ENCODE measurements at places on chromosomes 6 and 20.

- no peak for DNase-seq
Observed at GRCh38 chr6:38239719-38240451, 399.8 kb downstream of the BTBD9 start.

- no peak for DNase-seq
Observed at GRCh38 chr6:28474441-28475219, 31.3 kb upstream of the ZSCAN23 start.

DNA sequence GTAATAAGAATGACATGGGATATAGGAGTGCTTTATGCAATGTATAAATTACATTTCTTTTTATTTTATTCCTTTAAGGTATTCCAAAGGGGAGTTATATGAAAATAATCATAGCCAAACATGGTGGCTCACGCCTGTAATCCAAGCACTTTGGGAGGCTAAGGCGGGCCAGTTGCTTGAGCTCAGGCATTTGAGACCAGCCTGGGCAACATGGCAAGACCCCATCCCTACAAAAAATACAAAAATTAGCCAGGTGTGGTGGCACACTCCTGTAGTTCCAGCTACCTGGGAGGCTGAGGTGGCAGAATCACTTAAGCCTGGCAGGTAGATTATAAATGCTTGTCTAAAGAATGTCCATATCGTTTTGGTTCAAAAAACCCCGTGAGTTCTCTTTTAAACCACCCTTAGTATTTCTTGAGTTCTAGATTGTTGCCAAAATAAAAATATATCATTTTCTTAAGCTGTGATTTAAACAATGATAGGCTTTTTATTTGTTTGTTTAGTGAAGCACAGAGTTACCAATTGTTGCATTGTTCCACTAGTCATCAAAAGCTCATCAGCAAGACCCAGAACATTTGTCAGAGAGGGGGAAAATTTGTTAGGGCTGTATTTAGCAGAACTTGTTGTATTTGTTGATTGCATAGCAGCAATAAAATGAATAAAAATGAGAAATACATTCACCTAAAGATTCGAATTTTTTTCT lies 146.2 kb downstream of the KHDC1L start:
- DNase-seq: no peak

- no peak for DNase-seq
Observed at GRCh38 chr20:25178563-25179438, 16.7 kb upstream of the ENTPD6 start.

DNA sequence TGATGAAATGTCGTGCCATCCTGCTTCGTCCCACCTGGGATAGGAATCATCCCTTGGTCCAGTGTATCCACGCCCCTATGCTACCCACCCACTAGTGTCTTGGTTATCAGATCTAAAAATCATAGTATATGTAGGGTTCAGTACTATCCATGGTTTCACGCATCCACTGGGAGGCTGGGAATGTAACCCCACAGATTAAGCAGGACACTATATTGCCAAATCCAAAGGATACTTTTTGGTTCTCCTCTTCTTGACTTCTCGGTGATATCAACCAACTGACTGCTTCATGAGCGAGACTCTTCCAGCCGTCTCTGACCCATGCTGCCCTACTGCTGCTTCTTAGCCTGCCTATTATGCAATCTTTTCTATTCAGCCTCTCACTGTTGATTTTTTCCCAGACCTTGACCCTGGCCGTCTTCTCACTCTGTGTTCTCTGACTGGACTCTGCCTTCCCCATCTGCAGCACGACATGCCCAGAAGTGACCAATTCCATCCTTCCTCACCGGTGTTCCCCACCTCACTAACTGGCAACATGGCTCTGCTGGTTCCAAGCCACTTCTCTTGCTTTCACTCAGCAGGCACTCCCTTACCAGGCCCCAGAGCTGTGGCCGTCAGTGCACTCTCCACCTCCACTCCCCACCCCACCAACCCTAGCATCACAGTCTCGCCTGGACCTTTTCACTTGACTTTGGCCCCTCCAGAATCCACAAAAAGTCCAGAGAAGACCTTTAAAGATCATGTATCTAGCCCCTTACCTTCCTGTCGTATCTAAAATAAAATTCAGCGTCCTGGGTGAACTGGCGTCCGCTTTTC lies 34.5 kb downstream of the GFRA4 start:
- DNase-seq: no peak

GRCh38 chr6:73078333-73078862 lies 146.9 kb downstream of the KHDC1L start:
- DNase-seq: no peak

- DNase-seq: no peak
Observed at GRCh38 chr6:117498159-117498558, 15.7 kb downstream of the DCBLD1 start.

DNA sequence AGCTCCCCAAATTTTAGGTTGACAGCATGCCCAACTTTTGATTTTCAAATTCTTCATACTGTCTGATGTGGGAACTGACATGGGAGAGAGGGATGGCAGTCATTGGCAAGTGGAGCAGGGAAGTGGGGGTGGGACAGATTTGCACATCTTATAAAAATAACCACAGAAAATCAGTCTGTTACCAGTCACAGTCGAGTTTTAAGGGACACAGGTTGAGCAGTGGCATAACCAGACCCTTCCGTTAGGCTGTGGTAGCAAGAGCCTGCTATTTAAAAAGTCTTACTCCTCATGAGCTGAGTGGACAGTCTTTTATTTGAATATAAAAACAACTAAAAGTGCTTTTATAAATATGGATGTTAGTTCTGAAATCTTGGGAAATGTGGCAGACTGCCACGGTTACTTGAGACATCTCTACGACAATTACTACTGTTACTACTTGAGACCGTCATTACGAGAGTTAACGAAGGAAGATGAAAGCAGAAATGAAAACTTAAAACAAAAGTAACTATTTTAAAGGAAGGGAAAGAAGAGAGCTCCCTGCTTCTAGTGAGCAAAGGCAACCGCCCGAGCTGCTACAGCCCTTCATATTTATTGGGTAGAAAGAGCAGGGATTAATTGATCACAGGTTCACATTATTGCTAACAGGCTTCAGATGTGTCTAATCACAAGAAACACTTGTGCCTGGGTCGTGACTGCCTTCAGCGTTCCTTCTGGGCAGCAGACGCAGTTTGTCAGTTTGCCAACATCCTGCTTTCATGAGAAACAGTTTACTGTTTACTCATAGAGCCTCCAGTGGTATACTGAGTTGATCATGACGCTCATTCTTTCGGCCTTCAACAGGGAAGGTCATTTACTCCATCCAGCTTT lies 71.3 kb downstream of the EFHC1 start:
- DNase-seq: no peak

- DNase-seq: no peak
Observed at GRCh38 chr20:54070187-54070987, at the start of gene BCAS1. Gene BCAS1, minus strand, starts transcription at chr20:54070594. Its CDS starts 11,876 bp downstream, at chr20:54058718.
